ENCODE measurements at places on chromosomes 13 and 19.
A peak's percentile ranks its signal among the peaks of the same experiment; 100 is the strongest.

DNA sequence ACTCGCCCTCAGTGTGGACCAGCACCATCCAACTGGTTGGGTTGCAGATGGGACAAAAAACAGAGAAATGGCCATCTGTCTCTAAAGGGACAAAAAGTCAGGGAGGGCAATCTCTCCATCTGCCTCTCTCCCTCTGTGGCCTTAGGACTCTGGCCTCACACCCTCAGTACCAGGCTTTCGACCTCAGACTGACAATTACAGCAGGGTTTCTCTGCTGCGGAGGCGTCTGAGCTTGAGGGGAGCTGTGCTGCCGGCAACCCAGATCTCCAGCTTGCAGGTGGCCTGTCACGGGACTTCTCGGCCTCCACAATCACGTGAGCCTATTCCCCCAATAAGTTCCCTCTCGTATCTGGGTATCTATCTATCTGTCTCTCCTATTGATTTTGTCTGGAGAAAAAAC, 27.7 kb downstream of the MLLT1 start:
- ATAC-seq: no peak

- ATAC-seq: peak; percentile 72
Observed at GRCh38 chr19:6530386-6531162, at the start of gene TNFSF9. TNFSF9 (plus strand) TSS chr19:6531026; CDS start chr19:6531037, 11 bp downstream.

DNA sequence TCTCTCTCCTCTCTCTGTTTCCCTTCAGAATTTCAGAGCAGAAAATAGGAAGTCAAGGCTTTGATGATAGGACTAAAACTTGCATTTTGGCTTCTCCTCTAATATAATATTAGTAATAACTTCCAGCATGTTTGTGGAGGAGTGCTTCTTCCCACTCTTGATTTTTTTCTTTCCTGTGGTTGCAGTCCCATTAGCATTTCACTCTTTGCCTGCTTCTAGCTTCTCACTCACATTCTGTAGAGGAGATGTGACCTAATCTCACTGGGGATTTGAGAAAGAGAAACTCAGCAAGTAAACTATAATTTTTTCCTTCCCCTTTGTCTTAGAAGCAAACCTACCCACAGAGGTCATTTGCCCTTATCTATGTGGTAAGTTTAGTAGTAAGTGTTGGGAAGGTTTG, 169.4 kb upstream of the HTR2A start:
- no peak for ATAC-seq

DNA sequence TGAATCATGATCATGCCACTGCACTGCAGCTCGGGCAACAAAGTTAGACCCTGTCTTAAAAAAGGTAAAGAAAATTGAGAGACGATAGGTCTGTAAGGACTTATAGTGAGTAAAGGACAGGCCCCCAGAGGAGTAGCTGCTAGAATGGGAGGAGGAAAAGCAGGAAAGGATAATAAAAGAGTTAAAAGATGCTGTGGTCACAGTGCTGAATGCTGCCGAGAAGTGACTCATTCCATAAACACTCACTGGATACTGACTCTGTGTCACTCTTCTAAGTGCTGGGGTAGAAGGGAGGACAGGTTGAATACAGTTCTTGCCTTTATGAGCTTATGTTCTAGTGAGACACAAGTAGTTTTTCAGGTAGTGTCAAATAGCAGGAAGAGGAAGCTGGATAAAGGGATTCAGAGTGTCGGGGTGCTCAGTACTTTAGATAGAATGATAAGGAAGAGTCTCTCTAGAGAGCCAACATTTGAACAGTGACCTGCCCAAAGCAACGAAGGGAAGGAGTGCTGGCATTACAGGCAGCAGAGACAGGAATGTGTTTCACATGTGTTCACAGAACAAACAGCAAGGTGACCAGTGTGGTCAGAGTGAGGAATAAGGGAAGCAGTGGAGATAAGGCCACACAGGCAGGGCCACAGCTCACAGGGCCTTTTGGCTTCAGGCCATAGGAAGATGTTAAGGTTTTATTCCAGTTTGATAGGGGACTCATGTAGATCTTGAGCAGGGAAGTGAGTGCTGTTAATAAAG, 1240.5 kb downstream of the UQCRFS1 start:
- ATAC-seq: peak; percentile 70

- ATAC-seq: peak; percentile 56
Observed at GRCh38 chr19:4622695-4623421, 16.5 kb upstream of the TNFAIP8L1 start.

DNA sequence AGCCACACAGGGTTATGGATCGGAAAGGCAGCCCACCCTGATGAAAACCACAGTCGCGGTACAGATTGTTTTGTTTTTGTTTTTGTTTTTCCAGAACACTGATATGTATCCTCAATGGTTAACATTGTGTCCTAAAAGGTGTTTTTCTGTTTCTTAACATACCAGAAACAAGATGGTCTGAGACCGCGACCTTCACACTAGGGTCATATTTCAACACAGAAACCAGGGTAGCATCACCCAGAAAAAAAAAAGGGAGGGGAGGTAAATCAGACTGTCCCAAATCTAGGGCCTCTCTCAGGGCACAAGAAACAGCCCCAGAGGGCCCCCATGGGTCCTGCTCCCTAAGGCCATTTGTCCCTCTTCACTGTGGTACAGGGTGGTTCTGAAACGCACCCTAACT, 66.5 kb downstream of the INSR start:
- no peak for ATAC-seq

GRCh38 chr13:96632536-96633320, 361.5 kb downstream of the OXGR1 start:
- no peak for ATAC-seq

- ATAC-seq: no peak
Observed at GRCh38 chr13:99507054-99507453, 5.8 kb downstream of the TM9SF2 start.

- ATAC-seq: no peak
Observed at GRCh38 chr13:59721926-59722910, 441.5 kb downstream of the DIAPH3 start.

DNA sequence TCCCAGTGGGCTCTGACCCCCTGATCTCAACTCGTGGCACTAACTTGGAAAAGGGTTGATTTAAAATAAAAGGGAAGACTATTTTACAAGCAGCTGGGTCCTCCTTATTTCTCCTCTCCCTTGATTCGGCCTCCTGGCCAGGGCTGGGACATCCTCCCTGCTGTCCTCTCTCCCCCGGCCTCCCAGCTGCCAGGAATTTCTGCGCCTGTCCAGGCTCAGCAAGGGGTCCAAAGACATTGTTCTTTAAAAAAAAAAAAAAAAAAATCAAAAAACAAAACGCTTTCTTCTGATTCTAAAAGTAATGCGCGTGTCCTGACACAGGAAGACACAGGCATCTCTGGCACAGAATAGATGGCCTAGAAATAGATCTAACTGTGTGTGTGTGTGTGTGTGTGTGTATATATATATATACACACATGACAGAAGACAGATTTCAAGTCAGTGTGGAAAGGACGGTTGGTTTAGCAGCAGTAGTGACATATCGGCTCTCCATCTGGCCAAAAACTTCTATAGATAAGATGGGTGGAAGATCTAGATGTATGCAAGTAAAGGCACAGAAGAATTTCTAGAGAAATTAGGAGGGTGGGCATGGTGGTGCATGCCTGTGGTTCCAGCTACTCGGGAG, 12.3 kb upstream of the LENG8 start:
- ATAC-seq: no peak

GRCh38 chr19:17025991-17026658, 485 bp downstream of the CPAMD8 start:
- ATAC-seq: peak; percentile 14

- no peak for ATAC-seq
Observed at GRCh38 chr13:111326981-111327642, 6.7 kb downstream of the TEX29 start.

- ATAC-seq: peak; percentile 45
Observed at GRCh38 chr19:49983645-49984229, 22.8 kb upstream of the SIGLEC11 start.

DNA sequence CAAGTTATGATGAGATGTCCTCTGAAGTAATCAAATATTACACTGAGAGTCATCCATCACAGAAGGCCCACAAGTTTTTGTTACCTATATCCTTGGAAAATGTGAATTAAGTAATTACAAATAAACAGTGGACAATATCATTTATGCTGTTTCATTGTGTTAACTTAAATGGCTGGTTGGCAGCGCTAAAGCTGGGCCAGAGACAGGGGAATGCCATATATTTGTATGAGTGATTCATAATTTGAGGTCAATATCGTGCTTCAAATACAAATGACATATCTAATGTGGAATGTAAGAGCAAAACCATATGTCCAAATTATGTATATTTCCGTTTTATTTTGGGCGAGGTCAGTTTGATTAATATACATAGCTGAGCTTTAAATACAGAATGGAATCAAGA, 1556.2 kb downstream of the SLITRK5 start:
- peak; percentile 24 for ATAC-seq

GRCh38 chr13:48142436-48142835, 47.5 kb upstream of the MED4 start:
- ATAC-seq: no peak

- no peak for ATAC-seq
Observed at GRCh38 chr13:98512774-98513665, 63.9 kb downstream of the STK24 start.

- ATAC-seq: peak; percentile 50
Observed at GRCh38 chr13:24215732-24216131, 55.2 kb downstream of the SPATA13 start.

GRCh38 chr13:101640788-101641400, 188.4 kb downstream of the ITGBL1 start:
- ATAC-seq: no peak

DNA sequence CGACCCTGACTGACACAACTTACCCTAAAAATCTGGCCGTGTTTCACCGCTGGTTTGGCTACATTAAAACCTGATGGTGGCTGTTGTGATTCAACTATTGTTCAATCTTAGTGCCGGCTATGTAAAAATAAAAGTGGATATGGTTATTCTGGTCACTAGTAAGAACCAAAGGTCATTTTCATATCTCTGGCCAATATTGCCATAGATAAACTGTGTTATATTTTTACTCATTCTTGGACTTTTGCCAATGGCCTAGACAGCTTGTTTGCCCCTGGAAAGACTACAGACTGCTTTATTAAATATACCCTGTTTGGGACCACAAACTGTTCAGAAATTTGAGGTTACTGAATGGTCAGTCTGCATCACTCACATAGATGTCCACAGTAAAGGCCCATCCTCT, 258.5 kb upstream of the KLHL1 start:
- no peak for ATAC-seq

- ATAC-seq: no peak
Observed at GRCh38 chr19:50549927-50550593, 18.2 kb downstream of the LRRC4B start.

DNA sequence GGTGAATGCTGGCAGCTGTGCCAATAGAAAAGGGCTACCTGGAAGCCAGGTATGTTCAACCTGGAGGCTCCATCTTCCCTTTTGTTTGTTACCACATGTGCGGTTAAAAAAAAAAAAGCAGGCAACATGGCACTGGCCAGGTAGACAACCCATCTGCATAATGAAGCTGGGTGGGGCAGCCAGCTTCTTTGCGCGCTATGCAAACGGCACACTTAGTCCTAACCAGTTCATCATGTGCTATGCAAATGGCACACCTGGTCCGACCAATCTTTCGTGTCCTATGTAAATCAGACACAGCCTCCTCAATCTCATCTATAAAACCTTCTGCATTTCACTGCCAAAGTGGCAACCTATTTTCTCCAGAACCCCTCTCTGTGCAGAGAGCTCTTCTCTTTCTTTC, 11.3 kb upstream of the IGSF23 start:
- ATAC-seq: peak; percentile 16

GRCh38 chr19:15631817-15632216, 8.9 kb upstream of the CYP4F3 start:
- ATAC-seq: no peak

DNA sequence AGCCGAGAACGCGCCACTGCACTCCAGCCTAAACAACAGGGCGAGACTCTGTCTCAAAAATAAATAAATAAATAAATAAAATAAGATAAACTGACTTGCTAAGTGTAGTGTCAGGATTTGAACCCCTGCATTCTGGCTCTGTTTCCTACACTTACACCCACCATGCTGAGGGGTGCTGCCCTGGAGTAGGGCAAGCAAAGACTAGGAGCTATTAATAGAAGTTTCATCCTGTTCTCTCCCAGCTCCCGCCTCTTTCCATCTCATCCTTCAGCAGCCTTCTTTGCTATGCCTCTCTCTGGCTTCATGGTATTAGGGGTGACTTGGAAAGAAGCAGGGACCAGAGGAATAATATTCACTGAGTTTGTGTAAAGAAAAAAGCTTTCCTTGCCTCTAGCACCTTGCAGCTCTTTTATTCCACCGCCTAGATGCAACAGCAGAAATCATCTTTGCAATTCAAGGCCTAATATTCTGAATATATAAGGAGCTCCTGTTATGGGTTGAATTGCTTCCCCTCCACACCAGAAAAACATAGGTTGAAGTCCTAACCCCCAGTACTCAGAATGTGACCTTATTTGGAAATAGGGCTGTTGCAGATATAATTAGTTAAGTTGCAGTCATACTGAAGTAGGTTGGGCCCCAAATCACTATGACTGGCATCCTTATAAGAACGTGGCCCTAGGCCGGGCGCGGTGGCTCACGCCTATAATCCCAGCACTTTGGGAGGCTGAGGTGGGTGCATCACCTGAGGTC, 8.7 kb upstream of the PLAUR start:
- no peak for ATAC-seq

DNA sequence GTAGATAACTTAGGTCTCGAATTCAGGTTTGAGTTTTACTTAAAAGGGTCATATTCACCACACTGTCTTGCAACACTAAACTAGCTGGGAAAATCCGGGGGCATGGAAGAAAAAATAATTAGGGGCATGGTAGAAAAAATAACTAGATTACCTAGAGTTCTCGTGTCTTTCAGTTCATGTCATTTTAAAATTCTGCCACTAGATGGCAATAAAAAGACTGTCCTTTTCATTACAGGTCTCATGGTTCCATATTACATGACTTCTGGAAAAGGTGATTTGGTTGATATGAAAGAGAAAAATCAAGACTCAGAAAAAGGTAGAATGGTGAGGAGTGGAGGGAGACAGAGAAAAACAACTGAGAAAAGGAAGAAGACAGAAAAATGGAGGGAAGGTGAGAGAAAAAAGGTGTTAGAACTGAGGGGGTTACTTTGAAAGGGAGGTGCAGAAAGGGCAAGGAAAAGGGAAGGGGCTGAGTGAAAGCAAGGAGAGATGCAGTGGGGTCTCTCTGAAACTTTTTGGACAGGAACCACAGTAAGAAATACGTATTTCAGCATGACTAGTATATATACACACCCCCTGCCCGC, 299.0 kb downstream of the KLF12 start:
- ATAC-seq: no peak

GRCh38 chr13:32187651-32188050, 127.5 kb downstream of the ZAR1L start:
- ATAC-seq: no peak

GRCh38 chr13:106184790-106185189, 350.7 kb downstream of the EFNB2 start:
- ATAC-seq: no peak

GRCh38 chr19:56718231-56718630, 46.7 kb upstream of the ZNF835 start:
- no peak for ATAC-seq

DNA sequence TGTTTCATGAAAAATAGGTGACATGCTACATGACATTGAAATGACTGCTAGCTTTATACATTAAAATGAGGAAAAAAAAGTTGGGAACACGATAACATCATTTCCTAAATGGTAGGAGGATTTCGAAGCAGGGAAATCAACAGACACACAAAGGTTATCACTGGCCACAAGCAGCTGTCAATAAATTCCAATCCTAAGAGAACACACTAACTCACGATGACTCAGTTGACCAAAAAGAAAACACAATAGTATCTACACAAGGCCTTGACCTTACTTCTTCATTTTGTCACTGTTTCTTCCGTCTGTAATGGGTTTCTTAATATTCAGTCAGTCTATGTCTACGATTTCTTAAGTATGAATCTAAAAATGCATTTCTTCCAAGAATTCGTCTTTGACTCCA, 36.5 kb downstream of the STARD13 start:
- ATAC-seq: no peak

GRCh38 chr19:38711726-38712153, 32.5 kb downstream of the CAPN12 start:
- peak; percentile 83 for ATAC-seq

All from motor neuron (in vitro differentiated cells).